Activated CD8-positive, alpha-beta memory T cell treated with anti-CD3 and anti-CD28 coated beads for 48 hours (primary cell): ENCODE measurements at places on chromosomes 1 and 21.

- no peak for DNase-seq
Measured at GRCh38 chr1:222310836-222311235, 237.1 kb downstream of the HHIPL2 start.

DNA sequence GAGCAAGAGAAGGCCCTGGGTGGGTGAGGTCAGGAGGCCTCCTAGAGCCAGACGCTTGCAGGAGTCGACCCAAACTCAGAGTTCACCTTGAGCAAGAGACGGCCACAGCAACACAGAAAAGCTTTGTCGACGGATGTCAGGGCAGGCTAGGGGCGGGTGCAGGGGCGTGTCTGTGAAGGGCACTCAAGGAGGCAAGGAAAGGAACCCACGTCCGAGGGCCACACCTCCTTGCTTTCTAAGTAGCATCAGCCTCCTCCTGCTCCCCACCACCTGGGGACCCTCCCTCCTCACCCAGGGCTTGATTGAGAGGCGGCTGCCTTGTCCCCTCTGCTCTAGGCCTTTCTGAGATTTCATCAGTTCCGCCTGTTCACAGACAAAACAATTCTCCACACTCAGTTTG, 92.1 kb downstream of the OMA1 start:
- DNase-seq: no peak

- no peak for DNase-seq
Measured at GRCh38 chr1:199335496-199335895, 692.0 kb upstream of the NR5A2 start.

GRCh38 chr1:161998811-161999210, 24.9 kb downstream of the OLFML2B start:
- no peak for DNase-seq

- no peak for DNase-seq
Measured at GRCh38 chr1:17680308-17680707, 74.8 kb upstream of the ACTL8 start.

- DNase-seq: no peak
Measured at GRCh38 chr21:46171585-46171984, 12.7 kb downstream of the SPATC1L start.

- no peak for DNase-seq
Measured at GRCh38 chr1:41409825-41410224, 48.6 kb downstream of the FOXO6 start.
